GM12864 (cell line): ENCODE measurements at places on chromosomes 7 and 10.

DNA sequence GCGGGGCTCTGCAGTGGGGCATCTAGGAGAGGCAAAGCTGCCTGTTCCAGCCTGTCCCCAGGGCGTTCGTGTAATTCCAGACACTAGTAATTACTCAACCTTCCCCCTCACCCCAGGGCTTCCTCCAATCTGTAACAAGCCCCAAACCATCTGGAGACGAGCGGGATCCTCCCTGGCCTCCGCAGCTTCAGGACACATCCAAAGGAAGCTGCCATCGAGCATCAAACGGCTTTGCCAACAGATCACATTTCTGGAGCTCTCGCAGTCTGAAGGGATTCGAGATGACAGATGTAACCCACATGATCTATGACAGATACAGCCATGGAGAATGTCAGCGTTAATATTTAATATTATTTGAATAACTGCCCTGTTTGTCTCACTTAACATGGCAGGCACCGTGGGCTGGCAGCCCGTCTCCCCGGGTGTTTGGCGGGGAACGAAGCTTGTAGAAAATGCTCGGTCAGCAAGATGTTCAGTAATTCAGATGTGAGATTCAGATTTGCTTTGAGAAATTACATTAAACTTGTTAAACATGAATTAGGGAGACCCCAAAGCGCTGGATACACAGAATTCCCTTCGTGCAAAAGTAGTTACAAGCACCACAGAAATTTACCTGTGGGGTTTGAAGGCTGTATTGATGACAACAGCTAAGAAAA, 108.5 kb upstream of the C7orf33 start:
- DNase-seq = no peak

- no peak for DNase-seq
Measured at GRCh38 chr7:147833557-147833956, 757.0 kb upstream of the C7orf33 start.

DNA sequence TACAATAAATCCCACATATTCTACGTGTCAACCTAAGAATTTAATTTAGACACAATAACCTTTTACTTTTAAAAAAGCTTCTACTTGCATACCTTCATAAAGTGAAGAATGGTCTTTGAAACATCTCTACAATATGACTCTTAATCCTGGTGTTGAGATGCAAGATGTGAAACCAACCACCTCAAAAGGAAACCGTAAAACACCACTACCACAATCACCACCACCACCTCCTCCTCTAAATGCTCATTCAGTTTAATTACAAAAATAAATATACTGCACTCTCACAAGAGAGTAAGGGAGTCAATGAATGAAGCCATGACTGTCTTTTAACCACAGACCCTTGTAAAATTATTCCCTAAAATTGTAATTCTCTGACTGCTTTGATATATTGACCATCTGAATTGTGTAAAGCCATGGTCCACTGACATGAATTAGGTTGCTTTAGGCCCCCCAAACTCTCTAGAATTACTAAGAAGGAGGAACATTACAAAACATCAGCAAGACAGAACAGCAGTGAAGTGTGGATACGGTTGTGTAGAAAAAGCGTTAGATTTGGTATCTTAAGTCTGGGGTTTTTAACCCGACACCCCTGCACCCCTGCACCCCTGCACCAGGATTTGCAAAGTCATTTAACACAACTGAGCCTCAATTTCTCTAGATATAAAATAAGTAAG, 171.4 kb downstream of the SFMBT2 start:
- no peak for DNase-seq

DNA sequence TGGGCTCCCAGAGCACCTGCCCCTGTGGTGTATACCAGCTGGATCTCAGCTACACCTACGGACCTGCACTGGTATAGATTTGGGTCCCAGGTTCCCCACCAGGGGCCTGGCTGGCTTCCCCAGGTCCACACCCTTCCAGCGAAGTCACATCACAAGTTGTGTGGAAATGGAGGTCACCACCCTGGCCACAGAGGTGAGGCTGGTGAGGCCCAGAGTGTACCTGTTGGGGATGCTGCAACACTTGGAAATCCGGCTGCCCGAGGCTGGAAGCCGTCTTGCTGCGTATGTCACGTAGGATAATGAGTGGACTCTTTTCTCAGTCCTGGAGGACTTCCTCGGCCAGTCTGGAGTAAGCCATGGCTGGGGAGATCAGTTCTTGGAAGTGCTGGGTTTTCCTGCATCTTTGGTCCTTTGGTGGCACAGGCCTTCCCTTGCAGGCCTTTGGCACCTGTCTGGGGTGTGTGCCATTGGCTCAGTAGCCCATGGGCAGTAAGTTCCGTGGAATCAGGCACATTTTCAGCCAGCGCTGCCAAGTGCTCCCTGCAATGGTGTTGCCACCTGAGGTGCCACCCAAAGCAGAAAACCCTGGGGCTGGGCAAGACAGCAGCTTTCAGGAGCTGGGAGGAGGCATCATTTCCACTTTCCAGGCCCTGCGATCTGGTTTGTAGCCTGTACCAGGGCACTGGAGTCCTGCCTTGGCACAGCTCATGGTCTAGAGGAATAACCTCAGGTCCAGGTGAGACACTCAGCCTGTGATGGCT, 97.9 kb downstream of the LHPP start:
- DNase-seq = no peak

GRCh38 chr7:112070674-112071256, 135.4 kb downstream of the DOCK4 start:
- DNase-seq = no peak

GRCh38 chr7:123024989-123025758, 29.7 kb upstream of the TAS2R16 start:
- DNase-seq = no peak

DNA sequence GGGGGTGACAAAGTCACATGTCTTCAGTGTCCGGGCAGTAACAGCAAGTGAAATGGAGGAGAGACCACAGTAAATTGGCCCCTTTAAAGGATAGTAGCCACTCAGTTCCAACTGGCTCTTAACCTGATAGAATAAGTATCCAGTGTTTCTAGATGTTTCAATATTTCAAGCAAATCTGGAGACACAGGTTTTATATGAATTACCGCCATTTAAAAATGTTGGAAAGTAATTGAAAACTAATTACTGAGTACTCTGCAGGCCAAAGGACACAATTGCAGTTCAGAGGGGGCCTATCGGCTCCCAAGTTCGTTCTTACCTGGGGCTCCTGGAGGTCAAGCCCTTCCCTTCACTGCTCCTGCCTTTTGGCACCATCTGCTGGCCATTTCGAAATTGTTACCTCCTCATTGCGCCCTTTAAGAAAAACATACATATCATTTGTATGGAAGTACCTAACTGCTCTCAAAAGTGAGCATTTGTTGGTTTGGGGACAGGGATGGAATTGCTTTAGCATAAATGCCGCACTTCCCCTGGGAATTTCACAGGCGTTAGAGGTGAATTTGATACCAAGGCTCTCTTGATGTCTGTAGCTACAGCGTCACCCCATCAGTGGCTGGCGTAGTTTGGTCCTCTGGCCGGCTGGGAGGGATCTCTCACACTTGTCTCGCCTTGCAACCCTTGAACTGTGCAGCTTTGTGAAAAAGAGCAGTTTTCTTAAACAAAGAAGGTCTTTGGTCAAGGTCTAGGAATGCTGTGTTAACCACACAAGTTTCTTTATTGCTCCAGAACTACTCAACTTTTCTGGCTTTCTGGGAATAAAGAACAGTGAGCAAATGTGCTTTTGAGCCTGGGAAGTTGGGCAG, 220.0 kb downstream of the ARHGAP21 start:
- DNase-seq = peak; percentile 29

DNA sequence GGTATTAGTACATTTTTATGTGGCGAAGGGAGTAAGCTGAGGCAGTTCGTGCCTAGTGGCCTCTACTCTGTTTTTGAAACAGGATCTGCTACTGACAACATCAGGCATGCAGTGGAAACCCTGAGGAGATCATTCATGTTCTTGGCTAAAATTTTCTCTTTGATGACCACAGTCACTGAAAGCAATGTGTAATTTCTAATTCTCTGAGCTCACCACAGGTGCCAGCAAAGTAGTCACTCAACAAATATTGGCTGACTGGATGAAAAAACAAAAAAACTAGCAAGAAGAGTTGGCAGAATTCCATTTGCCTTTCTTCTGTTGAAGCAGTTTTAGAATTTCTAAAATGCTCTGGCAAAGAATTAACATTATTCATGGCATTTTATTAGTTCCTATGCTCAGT, 176.5 kb upstream of the KCTD7 start:
- DNase-seq = no peak

DNA sequence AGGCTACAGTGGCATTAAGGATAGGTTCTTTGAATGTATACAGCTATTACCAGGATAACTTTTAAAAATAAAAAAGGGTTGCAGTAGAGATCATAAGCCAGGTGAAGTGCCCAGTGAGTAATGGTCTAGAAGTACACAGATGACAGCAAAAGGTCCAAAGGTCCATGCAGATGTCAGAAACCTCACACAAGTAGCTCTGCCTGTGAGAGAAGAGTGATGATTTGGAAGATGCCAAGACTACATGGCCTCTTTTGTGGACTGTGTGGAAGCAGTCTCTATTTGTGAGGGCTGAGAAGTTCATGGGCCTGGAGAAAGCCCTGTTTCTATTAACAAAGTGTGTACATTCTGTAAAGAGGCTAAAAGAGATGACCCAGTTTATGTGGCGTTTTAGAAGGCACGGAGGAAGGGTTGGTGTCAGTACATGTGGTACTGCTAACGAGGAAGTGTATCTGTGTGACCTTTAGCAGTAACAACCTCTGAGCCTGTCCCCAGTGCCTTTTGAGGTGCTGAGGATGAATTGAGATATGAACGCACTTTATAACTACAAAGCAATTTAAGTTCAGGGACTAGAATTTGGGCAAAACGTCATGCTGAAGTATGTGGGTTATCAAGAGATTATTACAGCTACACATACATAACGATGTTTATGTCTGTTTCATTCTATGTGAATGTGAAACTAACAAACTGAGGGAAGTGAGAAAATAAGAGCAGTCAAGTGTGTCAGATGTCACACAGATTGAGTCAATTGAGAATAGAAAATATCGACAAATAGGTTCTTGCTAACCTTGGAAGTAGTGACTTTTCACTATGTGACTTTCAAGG, 7.6 kb downstream of the CYCS start:
- DNase-seq = peak; percentile 66

GRCh38 chr7:5615190-5616070, 166.0 kb downstream of the RNF216 start:
- DNase-seq = no peak

DNA sequence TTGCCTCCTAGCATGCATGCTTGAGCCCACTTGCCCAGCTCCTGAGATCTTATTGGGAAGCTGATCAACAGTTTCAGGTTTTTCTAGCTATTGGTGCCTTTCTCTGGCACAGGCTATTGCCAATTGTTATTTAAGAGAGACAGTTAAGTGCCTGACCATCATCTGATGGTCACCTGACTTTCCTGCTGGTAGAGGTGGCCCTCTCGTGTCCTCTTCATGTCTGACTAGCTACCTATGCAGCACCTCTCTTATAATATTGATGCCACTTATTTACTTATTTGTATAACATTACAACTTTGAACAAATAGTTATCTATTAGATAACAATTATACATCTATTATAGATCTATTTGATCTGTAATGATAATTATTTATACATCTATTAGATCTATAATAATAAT, 205.9 kb upstream of the SEMA3D start:
- no peak for DNase-seq

- no peak for DNase-seq
Measured at GRCh38 chr10:8766899-8767298, 712.4 kb downstream of the GATA3 start.

DNA sequence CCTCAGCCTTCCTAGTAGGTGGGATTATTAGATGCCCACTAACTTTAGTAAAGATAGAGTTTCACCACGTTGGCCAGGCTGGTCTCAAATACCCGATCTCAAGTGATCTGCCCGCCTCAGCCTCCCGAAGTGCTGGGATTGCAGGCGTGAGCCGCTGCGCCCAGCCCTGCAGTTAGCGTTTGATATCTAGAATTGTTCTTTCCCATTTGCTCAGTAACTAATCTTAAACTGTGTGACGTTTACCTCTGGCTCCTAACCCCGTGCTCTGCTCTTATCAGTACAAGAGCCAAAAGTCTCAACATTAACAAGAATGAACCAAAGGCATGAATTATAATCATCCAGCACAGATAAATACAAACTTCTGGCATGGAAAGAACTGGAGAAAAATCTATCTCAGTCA, 47.4 kb downstream of the IGF2BP3 start:
- no peak for DNase-seq

DNA sequence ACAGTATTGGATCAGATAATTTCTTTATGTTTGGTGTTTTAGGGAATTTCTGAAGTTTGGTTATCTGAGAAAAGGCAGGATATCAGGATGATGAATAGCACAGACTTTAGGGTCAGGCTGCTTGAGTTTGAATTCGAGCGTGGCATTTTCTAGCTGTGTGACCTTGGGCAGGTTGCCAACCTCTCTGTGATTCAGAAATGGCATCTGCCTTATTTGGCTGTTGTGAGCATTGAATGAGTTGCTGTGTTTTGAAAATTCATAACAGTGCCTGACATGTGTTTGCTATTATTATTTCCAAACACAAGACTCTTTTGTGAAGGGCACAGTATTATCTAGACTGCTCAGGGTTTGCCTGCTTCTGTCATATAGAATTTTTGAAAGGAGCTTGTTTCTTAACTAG, 66.9 kb downstream of the NXPH1 start:
- no peak for DNase-seq

- DNase-seq = no peak
Measured at GRCh38 chr7:143172354-143172753, 10.9 kb upstream of the TAS2R39 start.

DNA sequence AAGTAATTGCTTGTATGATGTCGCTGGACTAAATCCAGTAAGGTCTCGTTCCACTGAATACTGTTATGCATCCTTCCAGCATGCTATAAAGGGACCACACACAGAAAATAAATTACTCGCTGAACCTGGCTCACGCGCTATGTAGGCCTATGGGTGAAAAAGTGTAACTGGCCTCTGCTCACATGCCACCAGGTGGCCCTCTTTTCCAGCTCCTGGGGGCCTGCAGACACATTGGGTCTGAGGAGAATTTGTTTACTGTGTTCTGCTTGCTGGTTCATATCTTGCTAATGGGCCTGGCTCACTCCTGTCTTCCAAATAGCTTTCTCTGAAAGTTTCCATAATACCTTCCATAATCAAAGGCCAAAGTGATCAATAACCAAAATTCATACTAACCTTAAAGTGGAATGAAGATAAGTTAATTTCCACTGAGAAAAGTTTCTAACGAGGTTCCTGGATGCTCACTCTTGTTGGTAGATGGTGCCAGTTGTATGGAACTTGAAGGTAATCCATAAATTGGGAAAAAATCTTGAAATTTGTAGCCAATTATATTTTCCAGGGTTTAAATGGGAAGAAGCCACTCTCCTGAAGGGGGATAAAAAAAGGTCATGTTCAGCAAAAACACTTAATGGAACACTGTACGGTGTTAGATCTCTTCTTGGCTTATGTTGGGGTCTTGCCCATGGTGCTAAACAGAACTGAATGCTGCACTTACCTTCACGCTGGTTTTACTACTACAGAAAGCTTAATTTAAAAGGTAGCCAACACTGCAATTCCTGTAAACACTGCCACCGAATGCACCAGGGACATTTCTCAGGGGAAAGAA, 27.0 kb upstream of the ZPBP start:
- peak; percentile 30 for DNase-seq
